ENCODE measurements at places on chromosomes 2 and 18.

DNA sequence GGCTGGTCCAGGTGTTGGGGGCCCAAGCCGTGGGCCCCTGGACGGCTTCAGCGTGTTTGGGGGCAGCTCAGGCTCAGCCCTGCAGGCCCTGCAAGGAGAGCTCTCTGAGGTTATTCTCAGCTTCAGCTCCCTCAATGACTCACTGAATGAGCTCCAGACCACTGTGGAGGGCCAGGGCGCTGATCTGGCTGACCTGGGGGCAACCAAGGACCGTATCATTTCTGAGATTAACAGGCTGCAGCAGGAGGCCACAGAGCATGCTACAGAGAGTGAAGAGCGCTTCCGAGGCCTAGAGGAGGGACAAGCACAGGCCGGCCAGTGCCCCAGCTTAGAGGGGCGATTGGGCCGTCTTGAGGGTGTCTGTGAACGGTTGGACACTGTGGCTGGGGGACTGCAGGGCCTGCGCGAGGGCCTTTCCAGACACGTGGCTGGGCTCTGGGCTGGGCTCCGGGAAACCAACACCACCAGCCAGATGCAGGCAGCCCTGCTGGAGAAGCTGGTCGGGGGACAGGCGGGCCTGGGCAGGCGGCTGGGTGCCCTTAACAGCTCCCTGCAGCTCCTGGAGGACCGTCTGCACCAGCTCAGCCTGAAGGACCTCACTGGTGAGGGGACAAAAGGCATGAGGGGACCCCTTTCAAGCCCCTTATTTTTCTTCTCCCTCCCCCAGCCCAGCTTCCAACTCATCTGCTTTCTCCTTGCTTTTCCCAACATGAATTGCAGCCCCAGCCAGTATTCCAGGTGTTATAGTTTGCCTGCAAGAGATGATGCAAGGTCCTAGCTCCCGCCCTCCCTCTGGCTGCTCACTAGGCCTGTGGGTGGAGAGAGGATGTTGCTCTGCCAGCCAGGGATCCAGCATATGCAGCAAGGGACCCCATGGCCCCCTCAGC lies 2.9 kb upstream of the KHK start:
- DNase-seq = no peak

DNA sequence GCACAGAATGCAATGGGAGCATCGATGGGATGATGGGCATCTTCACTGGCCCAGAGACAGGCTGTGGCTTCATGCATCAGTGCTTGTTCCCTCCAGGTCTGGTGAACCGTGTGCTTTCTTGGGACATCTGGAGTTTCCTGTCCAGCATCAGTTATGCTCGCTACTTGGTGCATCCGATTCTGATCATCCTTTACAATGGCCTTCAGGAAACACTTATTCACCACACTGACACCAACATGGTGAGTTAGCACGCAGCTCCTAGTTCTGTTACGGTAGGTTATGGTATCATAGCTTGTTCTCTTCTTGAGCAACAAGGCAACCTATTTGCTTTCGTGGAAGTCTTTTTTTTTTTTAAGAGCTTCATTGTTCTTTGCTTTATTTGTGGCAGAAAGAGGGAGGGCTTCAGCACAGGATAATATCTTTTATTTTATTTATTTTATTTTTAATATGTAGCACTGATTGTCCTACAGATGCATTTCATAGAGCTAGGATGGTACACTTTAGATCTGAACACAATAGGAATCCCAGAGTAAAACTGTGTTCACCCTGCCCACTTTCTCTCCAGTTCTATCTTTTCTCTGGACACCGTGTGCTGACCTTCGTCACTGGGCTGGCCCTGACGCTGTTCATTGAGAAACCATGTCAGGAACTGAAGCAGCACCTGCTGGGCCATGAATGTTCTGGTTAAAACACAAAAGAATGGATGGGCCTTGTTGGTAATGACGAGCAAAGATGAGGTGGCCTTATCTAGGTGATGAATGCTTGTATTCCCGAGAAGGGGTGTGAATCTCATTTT lies 71.2 kb upstream of the SEC11C start:
- DNase-seq = no peak

- DNase-seq = no peak
Observed at GRCh38 chr2:83944191-83944590, 514.9 kb downstream of the SUCLG1 start.

DNA sequence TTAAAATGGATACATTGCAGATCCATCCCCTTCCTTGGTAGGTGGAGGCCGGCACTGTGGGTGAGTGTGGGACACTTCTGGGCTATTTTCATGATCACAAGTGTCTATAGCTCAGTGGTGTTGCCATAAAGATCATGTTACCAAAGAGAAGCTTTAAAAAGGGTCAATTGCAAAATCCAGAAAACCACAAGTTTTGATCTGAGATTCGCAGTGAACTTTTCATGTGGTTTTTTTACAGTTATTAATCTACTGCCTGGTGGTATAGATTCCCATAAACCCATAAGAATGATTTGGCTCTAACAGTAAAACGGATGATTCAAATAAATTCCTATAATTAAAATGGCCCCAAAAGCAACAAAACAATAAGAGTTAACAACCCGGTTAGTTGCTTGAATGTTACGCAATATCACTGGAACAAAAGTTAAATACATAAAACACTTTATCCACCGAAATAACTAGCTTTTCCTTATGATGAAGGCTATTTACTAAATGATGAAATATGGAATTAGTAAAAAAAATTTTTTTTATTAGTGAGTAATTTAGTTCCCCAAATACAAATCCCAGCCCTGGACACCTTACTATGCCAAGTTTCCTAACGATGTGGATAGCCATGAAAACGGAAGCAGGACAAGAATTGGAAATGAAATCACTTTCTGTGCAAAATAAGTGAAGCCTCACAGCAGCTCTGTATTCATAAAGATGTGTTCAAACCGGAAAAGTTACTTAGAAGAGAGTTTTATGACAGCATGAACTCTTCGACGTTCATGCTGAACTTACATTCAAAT lies 95.6 kb upstream of the THOC1 start:
- DNase-seq = no peak

DNA sequence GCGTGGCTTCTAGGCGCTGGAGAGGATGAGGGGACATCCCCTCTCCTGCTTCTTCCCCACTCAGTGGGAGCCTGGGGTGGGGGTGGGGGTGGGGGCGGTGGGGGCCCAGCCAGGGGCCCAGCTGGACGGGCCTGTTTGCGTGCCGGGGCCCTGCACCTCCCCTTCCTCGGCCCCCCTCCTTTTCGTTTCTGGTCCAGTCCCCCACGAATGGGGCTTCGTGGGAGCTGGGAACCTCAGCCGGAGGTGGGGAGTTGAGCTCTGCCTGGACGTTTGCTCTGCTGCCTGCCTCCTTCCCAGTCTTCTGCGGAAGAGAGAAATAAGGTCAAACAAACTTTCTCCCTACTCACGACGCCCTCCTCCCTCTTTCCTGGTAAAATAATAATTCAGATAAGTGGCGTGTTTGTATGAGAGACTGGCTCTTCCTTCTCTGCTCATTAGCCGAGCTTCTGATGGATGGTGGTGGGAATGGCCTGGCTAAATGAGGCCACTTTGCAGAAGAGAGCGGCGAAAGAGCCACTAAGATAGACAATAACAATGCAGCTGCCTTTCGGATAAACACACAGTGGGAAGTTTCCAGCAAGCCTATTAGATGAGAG lies 782 bp downstream of the MTA3 start:
- DNase-seq = peak; percentile 36

- no peak for DNase-seq
Observed at GRCh38 chr18:36850527-36851201, 21.7 kb downstream of the KIAA1328 start.

DNA sequence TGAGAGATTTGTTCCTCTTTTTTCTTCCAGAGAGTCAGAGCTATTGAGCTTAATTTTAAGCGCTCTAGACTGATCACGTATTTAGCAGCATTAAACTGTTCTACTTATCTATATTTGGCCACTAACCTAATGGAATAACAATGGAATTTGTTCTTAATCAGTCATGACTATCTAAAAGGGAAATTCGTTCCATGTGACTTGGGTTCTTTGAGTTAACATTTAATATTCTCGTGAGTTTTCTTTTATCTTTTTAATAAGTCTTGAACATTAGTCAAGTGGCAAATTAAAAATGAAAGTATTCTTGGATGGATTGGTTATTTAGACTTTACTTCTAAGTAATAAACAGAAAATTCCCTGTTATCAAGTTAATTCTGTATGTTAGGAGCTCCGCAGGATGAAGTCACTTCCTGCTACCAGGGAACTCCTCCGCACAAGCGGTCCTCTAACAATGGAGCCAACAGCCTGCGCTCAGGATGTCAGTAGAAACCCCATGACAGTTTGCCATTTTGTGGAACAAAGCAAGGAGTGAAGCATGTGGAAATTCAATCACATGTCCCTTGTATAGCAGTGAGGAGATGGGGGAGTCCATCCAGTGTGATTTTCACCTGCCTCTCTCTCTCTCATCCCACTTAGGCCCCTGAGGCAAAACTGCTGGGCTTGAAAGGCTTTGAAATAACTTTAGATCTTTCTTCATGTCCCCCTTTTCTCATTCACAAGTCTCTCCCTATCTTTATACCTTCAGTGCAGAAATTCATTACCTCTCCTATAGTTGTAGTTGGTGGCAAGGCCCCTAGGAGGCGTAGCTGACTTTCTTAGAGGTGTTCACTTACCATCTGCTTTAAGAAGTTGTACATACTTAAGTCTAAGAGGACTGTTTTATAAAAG lies 138.1 kb downstream of the WDR7 start:
- DNase-seq = peak; percentile 61

DNA sequence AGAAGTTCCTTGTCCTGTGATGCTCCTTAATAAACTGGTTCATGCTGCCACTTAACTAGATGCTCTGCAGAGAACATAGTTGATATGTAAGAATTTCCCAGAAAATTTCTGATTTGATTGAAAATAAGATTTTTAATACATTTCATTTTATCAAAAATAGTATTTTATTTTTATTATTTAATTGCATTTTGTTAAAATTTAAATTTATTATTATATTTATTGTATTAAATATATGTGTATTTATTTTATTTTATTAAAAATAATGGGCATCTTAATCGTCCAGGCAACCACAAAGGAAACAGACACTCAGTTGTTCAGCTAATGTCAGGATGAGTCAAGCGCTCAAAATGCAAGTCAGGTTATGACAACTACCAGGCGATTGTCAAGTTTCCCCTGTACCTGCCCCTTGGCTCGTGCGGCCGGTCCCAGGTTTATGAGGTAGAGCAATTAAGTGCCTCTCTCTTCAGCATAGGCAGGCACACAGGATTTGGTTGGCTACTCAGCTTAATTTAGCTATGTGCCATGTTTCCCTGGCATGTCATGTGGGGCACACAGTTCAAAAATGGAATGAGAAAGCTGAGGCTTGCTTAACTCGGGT lies 361.2 kb downstream of the RND3 start:
- DNase-seq = no peak

DNA sequence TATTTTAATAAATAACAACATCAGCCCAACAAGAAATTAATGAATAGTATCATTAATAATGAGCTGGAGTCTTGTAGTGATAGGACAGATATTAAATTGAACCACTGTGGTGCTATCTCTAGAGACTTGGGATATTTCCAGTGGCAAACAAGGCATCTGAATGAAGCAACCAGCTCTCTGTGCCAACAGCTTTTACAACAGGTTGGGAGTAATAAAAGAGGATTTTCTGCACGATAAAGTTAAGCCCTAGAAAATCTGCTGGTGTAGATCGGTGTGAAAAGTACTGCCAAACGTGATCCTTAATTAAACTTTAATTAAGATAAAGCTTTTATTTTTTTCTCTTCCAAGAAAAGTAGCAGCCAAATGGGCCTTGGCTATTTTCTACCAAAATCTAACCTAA lies 385.5 kb downstream of the NR4A2 start:
- DNase-seq = peak; percentile 11

DNA sequence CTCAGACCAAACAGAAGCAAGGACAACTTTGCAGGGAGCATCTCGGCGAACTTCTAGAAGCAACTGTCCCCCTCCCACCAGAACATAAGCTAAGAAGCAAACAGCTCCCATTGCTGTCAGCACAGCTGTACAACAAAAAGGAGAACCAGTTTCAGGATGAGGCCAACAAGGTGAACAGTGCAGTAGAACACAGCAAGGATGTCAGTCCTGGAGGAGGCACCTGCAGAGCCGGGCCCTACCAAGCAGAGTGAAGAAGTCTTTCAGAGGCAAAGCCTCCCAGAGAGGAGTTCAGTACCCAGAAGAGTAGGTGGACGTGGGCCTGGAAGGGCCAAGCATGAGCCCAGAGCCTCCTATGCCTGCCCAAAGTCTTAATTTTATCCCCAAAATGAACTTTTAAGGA lies 1.0 kb downstream of the PASK start:
- DNase-seq = no peak

GRCh38 chr2:16728351-16729136 lies 62.9 kb upstream of the CYRIA start:
- no peak for DNase-seq

DNA sequence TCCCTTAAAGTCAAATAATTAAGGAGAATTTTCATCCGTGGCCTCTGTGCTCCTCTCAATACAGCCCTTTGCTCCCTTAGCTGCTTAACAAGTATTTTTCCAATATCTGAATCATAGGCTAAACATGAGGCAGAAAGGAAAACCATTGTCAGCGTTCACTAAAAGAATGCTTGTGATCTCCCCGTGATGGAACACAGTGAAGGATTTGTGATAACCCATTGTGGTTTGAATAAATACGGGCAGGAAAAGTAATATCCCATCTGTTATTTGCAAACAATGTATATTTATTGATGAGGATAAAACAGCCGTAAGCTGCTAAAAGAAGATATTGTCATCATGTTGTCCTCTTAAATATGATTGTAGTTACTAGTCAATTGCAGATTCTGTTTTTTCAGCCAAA lies 258.1 kb downstream of the NAPG start:
- DNase-seq = no peak

DNA sequence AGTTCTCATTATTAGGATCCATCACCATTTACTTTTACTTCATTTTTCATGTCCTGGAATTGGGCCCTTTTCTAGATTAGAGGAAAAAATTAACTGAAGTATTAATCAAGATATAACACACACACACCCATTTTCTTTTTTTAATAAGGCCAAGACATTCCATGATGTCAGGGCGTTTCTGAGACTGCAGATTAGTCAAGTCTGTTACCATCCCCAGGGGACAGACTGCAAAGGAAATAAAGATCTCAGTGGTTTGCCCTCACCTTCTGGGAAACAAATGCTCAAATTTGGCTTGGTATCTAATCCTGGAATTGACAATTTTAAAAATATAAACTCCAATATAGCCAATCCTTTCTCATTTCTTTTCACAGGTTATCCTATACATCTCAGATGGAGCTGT lies 27.4 kb downstream of the RMP24 start:
- DNase-seq = no peak

DNA sequence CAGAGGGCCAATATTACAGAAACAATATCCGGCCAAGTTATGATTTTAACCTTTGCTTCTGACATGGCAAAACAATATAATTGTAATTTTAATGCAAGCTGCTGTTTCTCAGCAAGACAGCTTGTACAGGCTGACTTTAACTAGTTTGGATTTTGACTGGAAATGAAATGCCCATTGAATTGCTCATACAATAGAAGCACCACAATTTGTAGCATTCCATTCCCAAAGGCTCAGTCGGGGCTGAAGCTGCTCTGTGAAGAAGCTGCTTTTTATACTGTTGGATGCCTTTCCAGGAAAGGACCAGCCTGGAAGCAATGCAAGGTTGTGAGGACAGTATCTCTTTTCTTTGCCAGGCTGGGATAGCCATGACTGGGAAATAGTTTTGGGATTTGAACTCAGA lies 677.0 kb upstream of the FANCL start:
- DNase-seq = no peak
